ENCODE measurements at places on chromosomes 3 and 15.

- DNase-seq: no peak
These were observed 330.9 kb upstream of the C2CD4B start for GRCh38 chr15:62495670-62496614.

DNA sequence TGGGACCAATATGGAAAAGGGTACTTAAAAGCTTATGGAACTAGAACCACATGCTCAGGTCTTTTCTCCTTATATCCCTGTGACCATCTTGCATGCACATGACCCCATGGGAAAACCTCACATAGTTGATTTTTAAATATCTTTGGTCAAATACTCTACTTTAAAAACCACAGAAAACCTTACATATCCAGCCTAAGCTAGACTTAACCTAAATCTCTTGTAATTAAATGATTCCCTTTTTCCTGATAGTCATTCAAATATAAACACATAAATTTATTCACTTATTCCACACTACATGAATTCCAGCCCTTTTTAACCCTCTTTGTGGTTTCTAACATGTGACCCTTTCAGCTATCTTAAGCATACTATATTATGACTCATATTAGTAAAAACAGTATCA lies 46.8 kb downstream of the DNAJC13 start:
- no peak for DNase-seq

DNA sequence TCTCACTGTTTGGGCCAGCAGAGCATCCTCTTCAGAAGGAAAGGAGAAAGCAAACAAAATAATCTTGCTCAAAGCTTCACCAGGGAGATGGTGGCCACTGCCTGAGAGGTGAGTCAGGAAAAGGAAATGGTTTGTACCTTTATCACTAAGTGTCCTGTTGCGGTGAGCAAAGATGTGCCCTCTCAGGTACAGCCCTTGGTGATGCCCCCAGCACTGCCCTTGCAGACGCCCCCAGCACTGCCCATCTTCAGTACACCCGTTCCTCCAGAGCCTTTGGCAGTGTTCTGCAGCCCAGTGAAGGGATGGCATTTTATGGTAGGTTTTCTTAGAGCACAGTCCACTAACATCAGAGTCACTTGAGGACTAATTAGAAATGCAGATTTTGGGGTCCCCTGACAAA lies 92.3 kb downstream of the ZNF621 start:
- DNase-seq: no peak

- DNase-seq: no peak
These were observed 490 bp downstream of the TOMM70 start for GRCh38 chr3:100400419-100400779.

- DNase-seq: no peak
These were observed 57.3 kb downstream of the TRAT1 start for GRCh38 chr3:108879915-108880314.

DNA sequence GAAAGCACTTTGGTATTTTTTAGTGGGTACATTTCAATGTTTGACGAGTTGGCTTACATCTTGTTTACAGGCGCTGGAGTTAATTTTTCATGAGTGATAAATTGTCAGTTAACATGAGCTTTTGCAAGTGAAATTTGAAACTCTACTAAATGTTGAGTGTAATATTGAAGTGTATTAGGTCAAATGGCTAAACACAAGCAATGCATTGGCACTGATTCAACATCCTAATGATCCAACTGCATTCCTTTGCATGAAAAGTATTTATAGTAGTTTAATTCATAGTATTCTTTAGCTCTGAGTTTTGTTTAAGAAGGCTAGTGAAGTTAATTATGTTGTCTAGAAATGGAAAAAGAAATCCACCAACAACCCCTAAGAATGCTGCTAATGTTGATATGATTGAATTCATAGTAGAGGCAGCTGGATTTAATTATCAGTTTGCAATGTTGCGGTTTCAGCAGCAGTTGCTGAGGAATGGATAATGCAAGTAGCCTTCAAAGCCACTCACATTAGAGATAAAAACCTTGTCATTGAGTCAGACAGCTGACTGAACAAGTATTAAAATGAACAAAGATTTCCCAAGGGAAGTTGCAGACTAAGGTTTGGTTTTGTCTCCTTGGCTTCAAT lies 245.6 kb upstream of the GOLIM4 start:
- no peak for DNase-seq

DNA sequence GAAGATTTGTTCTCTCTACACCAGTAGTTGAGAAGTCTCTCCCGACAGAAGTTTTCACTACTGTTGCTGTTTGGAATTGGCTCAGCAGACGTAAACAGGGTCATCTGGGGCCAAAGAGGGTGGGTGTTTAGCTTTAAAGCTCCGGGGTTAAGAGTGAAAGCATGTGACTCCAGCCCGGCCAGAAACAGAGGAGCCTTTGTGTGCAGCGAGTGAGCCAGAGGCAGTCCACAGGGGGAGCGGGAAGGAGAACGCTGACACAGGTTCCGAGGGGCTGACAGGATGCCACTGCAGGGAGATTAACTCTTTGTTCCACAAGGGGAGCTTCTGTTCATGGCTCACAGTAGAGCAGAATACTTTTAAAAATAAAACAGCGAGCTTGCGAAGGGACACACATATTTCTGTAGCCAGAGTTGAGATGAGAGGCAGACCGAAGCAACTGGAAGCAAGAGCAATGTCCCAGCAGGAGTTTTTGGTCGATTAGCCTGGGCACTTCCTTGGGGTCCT lies 26.9 kb downstream of the BMF start:
- no peak for DNase-seq

- no peak for DNase-seq
These were observed 51.6 kb upstream of the TCF12 start for GRCh38 chr15:56866803-56867202.

GRCh38 chr15:69719527-69720240 lies 267.1 kb downstream of the RPLP1 start:
- DNase-seq: no peak

GRCh38 chr15:60320365-60320764 lies 77.4 kb downstream of the ANXA2 start:
- no peak for DNase-seq

- no peak for DNase-seq
These were observed 276.4 kb downstream of the POLQ start for GRCh38 chr3:121269389-121269788.

- DNase-seq: no peak
These were observed 252.2 kb upstream of the TBL1XR1 start for GRCh38 chr3:177449360-177450006.

DNA sequence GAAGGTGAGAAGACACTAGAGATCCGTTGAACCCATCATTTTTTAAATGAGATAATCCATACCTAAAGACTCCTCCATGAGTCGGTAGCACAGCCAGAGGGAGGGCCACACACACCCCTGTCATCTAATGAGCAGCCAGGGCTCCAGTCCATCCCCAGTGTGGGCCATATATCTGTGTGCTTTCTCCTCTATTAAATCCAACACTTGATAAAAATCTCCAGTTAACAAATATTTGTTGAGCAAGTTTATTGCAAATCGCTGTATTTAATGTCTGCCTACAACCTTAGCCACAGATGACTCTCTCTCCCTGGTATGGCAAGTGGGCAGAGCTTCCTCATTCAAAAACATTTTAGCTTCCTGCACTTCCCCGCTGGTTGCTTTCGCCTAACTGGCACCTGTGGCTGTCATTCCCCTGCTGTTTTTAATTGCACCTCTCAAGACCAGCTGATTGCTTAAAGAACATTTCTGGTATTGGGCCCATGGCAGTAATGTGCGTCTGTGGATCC lies 82.8 kb downstream of the SMAD3 start:
- peak; percentile 26 for DNase-seq

DNA sequence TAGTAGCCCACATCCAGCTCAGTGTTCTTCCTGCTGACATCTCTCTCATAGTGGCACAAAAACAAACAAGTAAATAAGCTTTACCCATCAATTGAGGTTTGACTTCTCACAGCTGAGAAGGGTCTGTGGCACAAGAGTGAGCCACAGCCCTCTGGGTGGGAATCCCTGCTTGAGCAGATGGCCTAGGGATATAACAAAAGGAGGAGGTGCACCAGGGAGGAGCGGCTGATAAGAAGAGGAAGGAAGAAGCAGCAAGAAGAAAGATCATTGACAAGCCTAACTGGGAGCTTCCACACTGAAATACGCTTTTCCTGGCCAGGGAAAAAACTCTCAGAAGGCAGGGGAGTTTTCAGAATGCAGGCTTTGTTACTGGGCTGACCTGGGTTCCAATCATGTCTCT lies 279.8 kb downstream of the UACA start:
- DNase-seq: no peak

GRCh38 chr15:69393831-69394491 lies 20.2 kb upstream of the KIF23 start:
- DNase-seq: no peak

GRCh38 chr15:74270155-74270554 lies 34.0 kb downstream of the CCDC33 start:
- no peak for DNase-seq

DNA sequence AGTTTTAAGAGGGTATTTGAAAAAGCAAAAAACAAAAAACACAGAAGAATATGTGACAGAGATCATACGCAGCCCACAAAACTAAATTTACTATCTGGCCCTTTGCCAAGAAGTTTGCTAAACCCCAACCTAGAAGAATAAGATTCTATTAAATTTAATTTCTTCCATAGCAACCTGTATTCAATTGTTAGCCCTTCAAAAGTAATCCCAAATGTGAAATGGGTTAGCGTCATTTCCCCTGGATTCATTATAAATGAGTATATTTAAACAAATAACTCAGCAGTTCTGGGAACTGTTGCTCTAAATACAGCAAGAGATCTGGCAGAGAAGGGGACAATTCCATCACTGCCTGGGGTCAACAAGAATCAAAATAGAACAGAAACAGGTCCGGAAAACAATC lies 56.8 kb downstream of the CERS3 start:
- DNase-seq: no peak

DNA sequence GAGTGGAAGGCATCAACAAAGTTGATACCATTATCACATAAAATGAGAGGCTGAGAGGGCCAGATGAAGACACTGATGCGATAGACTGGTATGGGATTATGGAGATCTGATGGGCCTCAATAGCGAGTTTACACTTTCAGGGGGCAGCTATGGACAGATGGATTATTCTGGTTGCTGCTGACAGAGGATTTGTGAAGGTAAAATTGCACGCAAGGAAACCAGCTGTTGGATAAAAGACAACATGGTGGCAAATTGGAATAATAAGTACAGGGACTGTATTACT lies 203.9 kb downstream of the MBNL1 start:
- DNase-seq: no peak

GRCh38 chr3:187165144-187165543 lies 25.8 kb upstream of the RPL39L start:
- peak; percentile 76 for DNase-seq

GRCh38 chr15:42062284-42062806 lies 32.0 kb downstream of the PLA2G4D start:
- no peak for DNase-seq

- no peak for DNase-seq
These were observed 135.7 kb upstream of the IL12A start for GRCh38 chr3:159852821-159853505.

- no peak for DNase-seq
These were observed 22.6 kb downstream of the CRTC3 start for GRCh38 chr15:90552162-90552928.

Measured in NCI-H774 (cell line).